ENCODE measurements at places on chromosomes 5 and 9.

- no peak for DNase-seq
Observed at GRCh38 chr5:92907938-92908606, 672.9 kb downstream of the NR2F1-AS1 start.

GRCh38 chr9:94761481-94761880 is 35.0 kb downstream of the AOPEP start:
- no peak for DNase-seq

GRCh38 chr5:175252234-175252805 is 191.7 kb downstream of the DRD1 start:
- DNase-seq = no peak

GRCh38 chr9:77221431-77221830 is 44.1 kb downstream of the VPS13A start:
- no peak for DNase-seq

GRCh38 chr9:78614892-78615291 is 318.0 kb downstream of the PSAT1 start:
- DNase-seq = no peak

GRCh38 chr5:142097681-142098080 is 10.9 kb upstream of the NDFIP1 start:
- no peak for DNase-seq

DNA sequence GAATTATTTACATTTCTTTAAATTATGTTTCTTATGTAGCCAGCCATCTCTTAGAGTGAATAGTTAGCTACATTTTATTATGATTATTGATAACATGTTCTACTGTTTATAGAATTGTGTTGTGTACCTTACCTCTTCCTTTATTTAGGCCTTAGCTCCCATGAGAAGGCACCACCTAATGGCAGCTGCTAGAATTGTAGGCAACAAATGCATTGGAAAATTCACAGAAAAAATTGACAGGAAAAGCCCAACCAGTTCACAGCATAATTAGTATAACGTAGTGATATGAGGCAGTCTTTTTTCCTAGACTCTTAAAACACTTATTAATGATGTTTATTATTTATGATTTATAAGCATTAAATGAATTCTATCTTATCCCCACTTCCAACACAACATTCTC is 175.8 kb downstream of the WDR70 start:
- peak; percentile 23 for DNase-seq

DNA sequence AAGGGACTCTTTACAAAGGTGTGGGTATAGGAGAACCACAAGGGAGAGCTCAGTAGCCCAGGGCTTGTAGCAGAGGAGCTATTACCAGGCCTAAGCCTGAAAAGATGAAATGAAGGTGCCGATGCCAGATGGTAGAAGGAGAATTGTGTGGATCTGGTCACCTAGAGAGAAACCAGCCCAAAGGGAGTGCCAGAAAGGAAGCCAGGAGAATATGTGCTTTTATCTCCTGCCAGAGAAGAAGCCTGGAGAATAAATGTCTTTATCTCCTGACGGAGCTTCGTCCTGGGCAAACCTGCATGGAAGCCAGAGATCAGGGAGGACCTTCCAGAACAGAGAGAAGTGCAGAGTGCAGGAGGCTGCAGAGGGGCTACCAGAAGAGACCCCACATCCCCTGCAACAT is 142.6 kb downstream of the MED10 start:
- DNase-seq = no peak

DNA sequence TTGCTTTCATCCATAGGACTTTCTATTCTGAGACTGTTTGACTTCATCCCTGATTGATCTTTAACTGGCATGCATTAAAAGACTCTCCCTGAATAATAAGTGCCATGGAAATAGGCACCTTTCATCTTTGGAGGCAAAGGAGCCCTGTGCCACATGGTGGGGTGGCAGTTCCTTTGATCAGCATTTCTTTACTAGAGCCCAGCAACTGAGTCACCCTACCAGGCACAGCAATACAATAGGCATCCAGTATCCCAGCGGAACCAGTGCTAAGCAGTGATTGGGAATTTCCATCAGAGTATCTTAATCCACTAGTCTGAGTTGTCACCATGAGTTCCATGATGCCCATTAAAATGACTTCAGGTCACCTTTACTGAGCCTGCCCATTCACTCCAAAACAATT is 476.1 kb upstream of the MPDZ start:
- DNase-seq = no peak

DNA sequence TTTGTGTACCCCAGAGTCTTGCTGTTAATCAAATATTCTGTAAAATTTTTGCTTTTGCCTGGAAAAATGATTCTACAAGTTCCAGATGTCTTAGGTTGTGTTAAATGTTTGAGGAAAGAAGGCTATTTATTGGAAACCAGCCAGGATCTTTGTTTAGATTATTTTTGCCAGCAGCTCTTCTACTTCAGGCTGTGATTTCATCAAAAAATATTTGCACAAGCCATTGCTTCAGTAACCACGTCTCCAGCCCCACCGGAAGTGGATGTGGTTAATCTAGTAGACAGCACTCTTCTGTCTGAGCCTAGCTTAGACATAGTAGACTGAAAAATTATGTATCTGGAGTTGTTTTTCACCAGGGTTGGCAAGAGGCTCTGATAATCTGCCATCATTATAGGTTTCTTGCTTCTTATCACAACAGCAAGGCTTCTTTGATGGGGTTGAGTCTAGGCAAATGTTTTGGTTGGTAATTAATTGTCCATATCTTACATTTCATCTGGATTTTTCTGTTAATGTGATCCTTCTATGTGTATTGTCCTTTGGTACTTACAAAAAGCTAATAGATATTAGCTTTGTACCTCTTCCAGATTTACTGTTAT is 17.1 kb downstream of the KCTD16 start:
- DNase-seq = peak; percentile 63

DNA sequence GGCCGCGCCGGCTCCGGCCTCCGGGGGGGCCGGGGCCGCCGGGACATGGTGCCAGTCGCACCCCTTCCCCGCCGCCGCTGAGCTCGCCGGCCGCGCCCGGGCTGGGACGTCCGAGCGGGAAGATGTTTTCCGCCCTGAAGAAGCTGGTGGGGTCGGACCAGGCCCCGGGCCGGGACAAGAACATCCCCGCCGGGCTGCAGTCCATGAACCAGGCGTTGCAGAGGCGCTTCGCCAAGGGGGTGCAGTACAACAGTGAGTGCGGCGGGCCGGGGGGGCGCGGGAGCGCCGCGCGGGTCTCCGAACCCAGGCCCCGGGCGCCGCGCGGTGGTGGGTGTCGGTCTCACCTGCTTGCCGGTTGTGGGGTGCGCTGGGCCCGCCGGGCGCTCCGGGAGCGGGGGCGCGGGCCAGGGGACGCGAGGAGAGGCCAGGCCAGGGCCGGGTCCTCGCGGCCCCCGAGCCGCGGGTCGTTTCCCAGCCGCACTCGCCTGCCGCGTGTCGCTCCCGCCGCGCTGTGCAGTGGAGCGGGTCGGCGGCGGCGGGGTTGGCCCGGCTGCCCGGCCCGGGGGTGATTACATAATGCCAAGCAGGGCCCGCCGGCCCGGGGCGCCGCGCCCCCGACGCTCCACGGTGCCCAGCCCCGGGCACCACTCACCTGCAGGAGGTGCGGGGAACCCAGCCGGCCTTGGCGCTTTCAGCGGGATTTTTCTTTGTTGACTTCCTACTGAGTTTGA is 492 bp downstream of the RABL6 start:
- DNase-seq = peak; percentile 51

DNA sequence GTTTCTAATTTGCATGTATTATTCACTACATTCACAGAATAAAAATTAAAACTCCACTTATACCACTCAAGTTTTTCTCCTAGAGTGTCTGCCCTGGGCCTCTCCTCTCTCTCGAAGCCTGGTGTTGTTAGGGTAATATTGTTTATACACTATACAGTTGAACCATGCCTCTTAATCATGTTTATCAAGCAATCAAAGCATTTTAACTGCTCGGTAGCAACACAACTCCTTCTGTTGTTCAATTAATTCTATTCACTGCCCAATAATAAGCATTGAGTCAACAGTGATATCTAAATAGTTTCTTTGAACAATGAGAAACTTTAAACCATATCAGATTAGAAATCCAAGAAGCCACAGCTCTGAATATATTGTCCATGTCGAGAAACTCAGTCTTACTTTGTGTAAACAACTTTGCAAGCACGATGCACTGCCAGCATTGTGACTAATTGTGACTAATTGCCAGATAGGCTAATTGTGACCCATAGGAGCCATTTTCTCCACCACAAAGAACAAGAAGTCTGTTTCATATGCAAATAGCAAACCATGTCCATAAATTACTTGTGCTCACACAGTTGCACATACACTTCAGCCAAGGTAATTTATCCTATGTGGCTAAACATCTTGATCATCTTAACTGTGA is at the start of gene DNAH5:
TSS of gene DNAH5 (minus strand) at position 129 of the 640 bp plus-strand sequence. CDS start 250 bp downstream, outside the sequence.
- DNase-seq = peak; percentile 10

- no peak for DNase-seq
Observed at GRCh38 chr9:28365020-28365640, 791.8 kb upstream of the C9orf72 start.

DNA sequence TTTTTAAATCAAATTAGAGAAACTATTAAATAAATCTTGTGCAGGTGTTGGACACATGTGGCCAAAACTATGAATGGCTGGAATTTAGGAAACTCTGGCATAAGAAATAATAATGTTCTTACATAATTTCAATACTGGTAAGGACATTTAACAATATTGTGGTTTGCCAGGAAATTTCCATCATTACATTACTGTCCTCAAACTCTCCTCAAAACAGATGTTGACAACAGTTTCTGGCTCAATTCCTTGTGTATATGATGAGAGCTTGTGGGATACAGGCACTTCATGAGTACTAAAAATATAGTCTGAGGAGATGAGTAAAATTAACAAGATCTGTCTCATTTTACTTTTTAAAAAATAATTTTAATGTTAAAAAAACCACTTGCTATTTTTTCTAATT is 27.9 kb downstream of the MCTP1 start:
- DNase-seq = no peak

- no peak for DNase-seq
Observed at GRCh38 chr5:123636006-123636405, 124.0 kb downstream of the CSNK1G3 start.

GRCh38 chr9:136223871-136224640 is 19.1 kb upstream of the LHX3 start:
- no peak for DNase-seq

DNA sequence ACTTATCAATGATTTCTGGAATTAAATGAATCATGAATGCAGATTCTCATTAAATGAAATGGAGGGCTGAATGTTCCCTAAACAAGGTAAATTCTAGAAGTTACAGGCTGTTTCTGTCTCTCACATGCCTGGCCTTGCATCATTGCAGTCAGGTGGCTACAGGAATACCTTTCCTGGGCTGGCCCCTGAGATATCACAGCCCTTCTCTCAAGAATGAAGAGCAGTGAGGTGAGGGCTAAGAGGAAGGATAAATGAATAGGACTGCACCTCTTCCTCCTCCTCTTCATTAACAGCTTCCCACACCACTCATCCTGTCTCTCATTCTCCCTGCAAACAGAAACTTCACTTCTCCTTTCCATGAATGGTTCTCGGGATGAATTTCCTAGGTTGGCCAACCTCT is 22.5 kb downstream of the ARHGEF28 start:
- DNase-seq = no peak

DNA sequence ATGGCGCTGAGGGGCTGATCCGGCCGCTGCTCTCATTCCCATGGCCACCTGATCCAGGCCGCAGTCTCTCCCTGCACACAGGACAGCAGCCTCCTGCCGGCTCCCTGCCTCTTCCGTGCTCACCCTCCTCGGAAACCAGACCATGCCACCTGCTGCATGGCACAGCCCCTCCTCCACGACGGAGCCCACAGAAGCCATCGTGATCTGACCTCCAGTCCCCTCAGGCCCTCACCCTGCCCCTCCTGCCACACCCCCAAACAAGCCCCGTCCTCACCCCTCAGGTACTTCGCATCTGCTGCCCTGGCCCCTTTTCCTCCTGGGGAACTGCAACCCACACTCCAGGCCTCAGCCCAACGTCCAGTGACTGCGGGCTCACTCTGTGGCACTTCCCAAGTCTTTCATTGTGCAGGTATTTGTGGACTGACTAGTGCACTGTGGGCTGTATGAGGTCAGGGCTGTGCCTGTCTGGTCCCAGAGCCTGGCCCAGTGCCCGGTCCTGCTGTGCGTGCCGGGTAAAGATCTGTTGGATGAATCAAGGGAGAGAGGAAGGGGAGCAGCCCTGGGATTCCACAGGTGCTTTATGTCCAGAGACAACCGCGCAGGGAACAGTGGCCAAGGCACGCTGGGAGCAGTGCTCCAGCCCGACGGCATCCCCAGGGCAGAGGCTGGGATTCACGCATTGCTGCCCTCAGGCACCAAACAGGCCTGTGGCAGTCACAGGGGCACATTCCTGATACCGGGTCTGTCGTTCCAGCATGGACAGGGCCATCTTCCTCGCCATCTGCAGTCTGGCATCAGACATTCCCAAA is 86.1 kb downstream of the ADAMTS2 start:
- DNase-seq = peak; percentile 89

- no peak for DNase-seq
Observed at GRCh38 chr9:124452841-124453585, 2.8 kb downstream of the ADGRD2 start.

- no peak for DNase-seq
Observed at GRCh38 chr9:26735160-26735559, 157.4 kb downstream of the CAAP1 start.

DNA sequence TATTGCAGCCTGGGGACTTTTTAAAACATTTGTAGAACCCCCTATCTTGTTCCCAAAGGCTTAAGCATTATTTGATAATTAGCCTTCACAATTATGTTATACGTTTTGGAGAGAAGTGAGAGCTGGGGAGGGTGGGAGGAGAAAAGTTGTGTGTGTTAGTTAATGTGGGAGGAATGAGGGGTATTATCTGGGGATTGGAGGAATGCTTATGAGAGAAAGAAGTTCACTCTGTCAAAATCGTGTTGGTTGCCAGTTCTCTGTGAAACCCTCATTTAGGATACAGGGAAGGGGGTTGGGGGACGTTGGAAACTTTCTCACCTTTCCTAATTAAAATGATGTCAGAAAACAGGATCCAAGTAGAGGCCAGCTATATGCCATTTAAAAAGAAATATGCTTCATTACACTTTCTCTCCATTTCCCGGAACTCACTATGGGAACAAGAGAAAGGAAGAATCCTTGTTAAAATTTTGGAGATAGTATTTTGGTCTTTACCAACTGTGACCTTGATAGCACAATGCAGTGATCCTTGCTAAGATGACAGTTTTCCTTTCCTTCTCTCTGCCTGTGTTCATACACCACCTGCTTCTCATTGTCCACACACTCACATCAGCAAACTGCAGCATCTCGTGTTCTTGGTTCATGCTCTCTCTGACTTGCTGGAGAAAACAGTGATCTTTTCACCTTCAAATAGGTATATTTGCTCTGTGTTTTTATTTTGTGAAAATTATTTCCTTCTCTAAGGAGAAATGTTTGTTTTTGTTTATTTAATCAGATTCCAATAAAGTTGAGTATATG is 336.7 kb upstream of the CLINT1 start:
- no peak for DNase-seq

- no peak for DNase-seq
Observed at GRCh38 chr9:93955111-93955980, at the start of gene BARX1. Gene BARX1, minus strand, starts transcription at chr9:93955355. Its CDS starts 209 bp downstream, at chr9:93955146.

- no peak for DNase-seq
Observed at GRCh38 chr9:100700689-100701318, 122.9 kb downstream of the CAVIN4 start.

DNA sequence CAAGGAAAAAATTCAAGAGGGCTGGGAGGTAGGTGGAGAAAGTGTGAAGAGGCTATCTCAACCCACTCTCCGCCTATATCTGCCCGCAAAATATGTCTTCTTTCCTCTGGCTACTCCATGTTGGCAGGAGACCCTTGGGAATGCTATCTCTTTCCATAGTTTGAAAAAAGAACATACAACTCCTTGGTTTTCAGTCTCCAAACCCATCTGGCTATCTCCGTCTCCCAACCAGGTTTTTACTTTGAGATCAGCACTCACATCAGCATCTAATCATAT is 109.9 kb upstream of the IFNE start:
- DNase-seq = no peak
